Lower lobe of right lung (tissue), 2 donors: ENCODE measurements at places on chromosomes 16 and 17. TPM values are rescaled to one million over a fixed set of nuclear protein-coding genes. Genes with fewer than 3 reads are reported as not detected.
A peak's percentile ranks its signal among the peaks of the same experiment; 100 is the strongest.

Gene CIITA
- total RNA-seq = 119 TPM

Gene SLC52A1
- 0.86 TPM for total RNA-seq

Gene ITGAD
- 0.62 TPM for total RNA-seq

GRCh38 chr16:84678541-84678940 lies 21.3 kb upstream of the USP10 start:
- H3K4me3 ChIP-seq = no peak overlapping the region
- H3K4me1 ChIP-seq = no peaks in the 10 kb centered on the region
- no peaks in the 10 kb centered on the region for H3K36me3 ChIP-seq

- H3K4me1 ChIP-seq = peaks cover 43% of the 10 kb centered on the region
- H3K36me3 ChIP-seq = peaks cover 6% of the 10 kb centered on the region
- peaks cover 89% of the 10 kb centered on the region for H3K27me3 ChIP-seq
- DNase-seq = no peak
- H3K4me3 ChIP-seq = peak overlapping the region; percentile 59
- peak overlapping the region; percentile 43 for H3K27ac ChIP-seq
These were observed 763 bp upstream of the SOX9 start for GRCh38 chr17:72119873-72120641.

- H3K36me3 ChIP-seq = no peaks in the 10 kb centered on the region
- DNase-seq = no peak
- no peak overlapping the region for H3K27ac ChIP-seq
- no peaks in the 10 kb centered on the region for H3K27me3 ChIP-seq
- no peak overlapping the region for H3K4me3 ChIP-seq
These were observed 3.9 kb upstream of the CRYBA1 start for GRCh38 chr17:29242790-29243189.
